ENCODE measurements at places on chromosomes 13 and 19.

GRCh38 chr13:44848920-44849676 lies 140.2 kb downstream of the NUFIP1 start:
- DNase-seq, result no peak

GRCh38 chr13:39107561-39107960 lies 69.3 kb downstream of the NHLRC3 start:
- peak; percentile 38 for DNase-seq

GRCh38 chr19:13262450-13262849 lies 112.2 kb downstream of the IER2 start:
- peak; percentile 66 for DNase-seq

DNA sequence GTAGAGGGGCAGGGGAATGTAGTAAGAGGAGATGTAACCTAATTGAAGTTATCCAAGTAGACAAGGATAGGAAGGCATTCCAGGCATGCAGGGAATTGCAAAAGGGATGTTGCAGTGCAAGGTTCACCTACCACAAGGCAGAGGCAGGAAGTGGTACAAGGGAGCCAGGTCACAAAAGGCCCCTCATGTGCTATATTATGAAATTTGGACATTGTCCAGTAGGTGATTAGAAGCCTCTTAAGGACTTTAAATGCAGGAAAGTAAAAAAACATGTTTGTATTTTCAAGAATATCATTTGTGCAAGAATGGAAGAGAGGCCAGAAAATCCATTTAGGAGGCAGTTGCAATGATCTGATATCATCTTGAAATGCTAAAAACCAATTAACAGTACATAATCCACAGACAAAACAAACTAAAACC lies 111.4 kb downstream of the FRY start:
- no peak for DNase-seq

DNA sequence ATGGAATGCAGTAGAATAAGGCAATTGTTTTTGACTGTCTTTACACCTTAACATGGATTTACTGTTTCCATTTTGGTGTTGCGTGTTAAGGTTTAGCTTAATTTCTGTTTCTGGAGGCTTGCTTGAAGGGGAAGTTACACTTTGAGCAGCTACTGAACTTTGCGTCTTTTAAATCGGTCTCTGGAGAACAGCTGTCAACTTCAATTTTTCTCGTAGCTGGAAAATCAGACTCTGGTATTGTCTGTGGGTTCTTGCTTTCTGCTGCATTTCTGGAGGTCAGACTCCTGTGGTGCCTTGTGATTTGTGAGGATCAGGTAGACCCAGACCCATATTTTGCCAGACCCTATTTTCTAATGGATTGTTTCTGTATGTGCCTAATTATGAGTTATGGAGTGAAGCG lies 146.7 kb downstream of the ATP8A2 start:
- DNase-seq, result no peak

- no peak for DNase-seq
Observed at GRCh38 chr13:20964904-20965303, 62.4 kb upstream of the XPO4 start.
